Fibroblast of the conjunctiva (primary cell): ENCODE measurements at places on chromosomes 2 and 18.
A peak's percentile ranks its signal among the peaks of the same experiment; 100 is the strongest.

DNA sequence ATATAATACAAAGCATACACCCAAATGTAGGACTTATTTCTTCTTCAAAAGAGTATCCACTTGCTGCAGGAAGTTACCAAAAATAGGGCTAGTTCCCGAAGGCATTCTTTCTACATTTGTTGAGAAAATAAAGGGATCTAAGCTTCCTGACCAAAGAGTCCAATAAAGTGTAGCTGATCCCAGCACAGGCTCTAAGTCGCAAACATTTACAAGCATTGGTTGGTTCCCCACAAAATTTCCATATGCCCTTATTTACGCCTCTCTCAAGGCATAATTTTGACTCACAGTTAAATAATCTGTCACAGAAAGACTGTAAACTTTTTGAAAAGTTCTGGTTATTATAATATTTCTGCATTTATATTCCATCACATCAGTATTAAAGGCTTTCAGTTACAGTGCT is 1520.1 kb upstream of the ZEB2 start:
- no peak for DNase-seq

DNA sequence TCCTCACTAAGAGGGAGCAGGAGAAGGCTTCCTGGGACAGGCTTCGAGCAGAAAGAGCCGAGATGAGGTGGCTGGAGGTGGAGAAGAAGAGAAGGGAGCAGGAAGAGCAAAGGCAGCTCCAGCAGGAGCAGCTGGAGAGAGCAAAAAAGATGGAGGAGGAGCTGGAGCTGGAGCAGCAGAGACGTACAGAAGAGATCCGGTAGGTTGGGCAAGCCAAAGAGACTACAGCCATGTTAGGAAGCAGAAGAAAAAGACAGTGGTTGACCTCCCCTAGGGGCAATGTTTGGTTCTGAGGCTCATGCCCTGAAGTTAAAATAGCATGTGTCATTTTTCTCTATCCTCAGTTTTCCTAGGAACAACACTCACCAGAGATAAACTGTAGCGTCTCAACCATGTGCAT is 45.1 kb downstream of the SUMO1 start:
- DNase-seq, result no peak

DNA sequence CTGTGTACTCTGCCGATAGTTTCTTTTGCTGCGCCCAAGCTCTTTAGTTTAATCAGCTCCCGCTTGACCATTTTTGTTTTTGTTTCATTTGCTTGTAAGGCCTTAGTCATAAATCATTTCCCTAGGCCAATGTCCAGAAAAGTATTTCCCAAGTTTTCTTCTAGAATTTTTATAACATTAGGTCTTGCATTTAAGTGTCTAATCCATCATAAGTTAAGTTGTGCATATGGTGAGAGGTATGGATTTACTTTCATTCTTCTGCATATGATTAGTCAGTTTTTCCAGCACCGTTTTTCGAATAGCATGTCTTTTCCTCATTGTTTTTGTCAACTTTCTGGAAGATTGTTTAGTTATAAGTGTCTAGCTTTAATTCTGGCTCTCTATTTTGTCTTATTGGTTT is 484.8 kb upstream of the CNTNAP5 start:
- DNase-seq, result no peak

- DNase-seq, result no peak
These were observed 32.6 kb downstream of the ALPK2 start for GRCh38 chr18:58596265-58596681.

- no peak for DNase-seq
These were observed 3.2 kb downstream of the CD226 start for GRCh38 chr18:69944436-69944835.

- no peak for DNase-seq
These were observed 58.8 kb downstream of the APOB start for GRCh38 chr2:20985062-20985461.

DNA sequence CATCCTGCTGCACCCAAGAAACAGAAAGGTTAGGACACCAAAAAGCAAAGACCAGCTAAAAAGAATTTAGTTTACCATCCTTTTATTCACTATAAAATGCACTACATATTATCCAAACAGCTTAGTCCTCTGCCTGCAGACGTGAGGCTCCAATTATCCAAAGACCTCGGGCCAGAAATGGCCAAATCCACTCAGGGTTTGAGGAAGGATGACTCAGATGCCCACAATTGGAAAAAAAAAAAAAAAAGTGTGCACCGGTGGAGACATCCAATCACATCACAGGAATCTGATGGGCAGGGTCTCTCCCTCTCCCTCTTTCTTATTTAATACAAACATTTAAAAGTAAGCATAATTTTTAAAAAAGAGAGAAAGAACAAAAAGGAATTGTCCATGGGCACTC is 65.7 kb downstream of the TRABD2A start:
- DNase-seq, result no peak

DNA sequence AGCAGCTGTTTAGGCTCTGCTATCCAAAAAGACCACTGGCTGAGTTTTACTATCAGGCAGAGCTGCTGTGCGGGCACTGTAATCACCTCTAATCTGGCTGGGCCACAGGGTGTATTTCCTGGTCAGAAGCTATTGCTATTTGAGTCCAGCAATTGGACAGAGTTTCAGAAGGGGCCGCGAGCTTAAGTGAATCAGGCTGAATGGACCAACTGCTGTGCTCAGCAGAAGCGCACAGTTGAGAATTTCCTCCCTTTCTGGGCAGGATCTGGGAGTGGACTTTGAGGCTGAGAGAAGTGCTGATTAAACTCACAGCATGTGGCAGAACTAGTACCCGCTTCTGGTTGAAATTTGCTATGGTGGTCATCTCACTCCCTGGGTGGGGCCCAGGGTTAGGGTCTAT is 251.8 kb downstream of the INSIG2 start:
- DNase-seq, result no peak

DNA sequence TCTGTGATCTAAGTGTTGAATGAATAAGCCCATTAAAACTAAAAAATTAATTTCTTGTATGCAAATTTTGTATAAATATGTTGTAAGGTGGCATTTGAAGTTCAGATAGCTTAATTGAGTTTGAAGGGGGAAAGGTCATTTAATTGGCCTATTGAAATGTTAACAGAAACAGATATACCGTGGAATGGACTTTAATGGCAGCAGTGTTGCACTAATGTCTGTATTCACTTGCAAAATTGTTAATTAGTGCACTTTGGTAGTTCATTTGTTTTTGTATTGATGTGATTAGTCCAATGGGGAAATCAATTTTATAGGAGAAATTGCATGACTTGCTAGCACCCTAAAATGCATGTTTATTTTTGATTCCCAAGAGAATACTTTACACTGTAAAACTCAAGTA is 41.8 kb upstream of the OTX1 start:
- DNase-seq, result no peak

- no peak for DNase-seq
These were observed 95.9 kb upstream of the SIX2 start for GRCh38 chr2:45105050-45105582.

GRCh38 chr18:23967321-23968089 is 47.0 kb upstream of the TTC39C start:
- DNase-seq, result no peak

- DNase-seq, result no peak
These were observed 39.3 kb downstream of the TRABD2A start for GRCh38 chr2:84841577-84841976.

DNA sequence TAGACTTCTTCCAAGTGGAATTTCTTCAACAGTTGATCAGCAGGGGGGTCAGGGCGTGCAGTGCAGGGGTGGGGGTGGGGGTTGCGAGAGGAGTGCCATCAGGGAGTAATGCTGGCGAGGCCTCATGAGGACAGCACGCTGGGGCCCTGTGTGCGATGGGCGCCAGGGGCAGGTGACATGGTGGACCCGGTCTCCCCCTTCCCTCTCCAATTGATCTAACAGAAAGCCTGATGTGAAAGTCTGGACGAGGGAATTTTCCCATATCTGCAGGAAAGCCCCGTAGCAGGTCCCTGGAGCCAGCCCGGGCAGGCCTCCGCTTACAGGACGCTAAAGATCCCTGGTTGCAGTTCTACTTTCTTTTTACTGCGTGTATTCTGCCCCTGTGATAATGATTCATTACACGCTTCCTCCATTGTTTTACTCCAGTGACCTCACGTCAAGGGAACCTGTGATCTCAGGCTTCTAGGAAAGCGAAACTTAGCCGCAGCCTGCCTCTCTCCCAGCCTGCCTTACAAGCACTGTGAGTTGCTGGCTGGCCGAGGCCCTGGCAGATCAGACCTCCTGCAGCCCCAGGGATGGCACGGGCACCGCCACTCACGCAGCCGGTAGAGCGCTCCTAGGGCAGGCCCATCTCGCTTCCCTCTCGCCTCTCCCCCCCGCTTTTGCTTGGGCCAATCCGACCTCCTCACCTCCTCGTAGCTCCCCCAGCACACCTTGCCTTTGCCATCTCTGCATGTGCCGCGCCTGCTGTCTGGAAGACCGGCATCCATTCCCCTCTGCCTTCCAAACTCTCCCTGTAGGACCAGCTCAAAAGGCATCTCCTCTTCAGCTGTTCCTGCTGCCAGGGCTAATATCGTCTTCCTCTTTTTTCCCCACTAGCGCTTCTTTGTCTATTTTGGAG is 19.2 kb downstream of the NEURL3 start:
- DNase-seq, result peak; percentile 26

DNA sequence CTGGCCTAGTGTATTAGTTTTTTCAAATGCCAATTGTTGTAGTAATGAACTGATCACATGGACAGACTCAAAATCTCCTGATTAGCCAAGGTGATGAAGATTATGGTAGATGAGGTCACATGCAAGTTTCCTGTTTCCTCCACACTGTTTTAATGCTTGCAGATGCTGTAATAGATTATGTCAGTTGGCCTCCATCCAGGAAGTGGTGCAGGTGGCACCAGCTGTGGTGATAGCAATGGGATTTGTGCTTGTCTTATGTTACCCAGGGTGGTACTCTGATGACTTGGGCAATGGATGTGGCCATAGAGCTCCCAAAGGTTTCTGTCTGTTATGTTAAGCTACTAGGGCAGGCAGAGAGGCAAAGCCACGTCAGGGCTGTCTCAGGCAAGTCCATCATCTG is 332.9 kb upstream of the DDX18 start:
- DNase-seq, result no peak

DNA sequence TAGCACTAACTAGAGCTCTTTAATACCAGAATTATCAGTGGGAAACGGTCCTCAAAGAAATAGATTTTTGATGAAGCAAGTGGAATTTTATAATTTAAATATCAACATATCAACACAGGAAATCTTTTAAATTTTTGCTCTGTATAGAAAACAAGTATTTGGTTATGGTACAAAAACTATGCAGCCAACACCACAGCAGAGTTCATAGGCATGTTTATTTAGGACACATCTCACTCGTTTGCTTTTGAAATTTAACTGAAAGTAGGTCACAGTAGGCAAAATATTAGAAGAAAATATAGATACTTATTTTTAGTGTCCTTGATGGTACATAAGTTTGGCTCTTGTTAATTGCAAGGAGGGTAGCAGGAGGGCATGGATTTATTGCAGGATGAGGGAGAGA is 34.3 kb upstream of the TANC1 start:
- no peak for DNase-seq

GRCh38 chr18:48814490-48815178 is 136.1 kb downstream of the SMAD7 start:
- no peak for DNase-seq

DNA sequence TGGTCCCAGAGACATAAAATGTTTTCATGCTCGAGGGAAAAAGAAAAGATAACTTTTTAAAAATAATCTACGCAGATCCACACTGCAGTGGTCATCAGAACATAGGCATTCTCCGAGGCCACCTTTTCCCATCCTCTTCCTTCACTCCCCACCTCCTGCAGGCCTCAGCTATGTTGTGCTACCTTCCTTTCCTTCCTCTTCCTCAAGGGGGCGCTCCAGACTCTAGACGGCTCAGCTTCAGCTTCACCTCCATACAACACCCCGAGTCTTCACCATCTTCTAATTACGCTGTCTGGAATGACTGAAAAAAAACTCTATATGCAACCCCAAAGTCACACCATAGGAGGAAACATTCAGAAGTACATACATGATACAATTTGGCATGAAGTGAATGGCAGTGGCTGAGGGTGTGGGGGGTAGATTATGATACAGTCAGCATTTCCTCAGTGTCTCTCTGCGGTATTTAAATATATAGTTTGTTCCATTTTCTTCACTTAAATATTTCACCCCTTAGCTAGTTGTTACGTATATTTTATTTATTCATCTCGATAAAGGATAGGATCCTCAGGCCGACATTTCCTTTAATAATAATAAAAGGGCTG is 583.6 kb downstream of the IRS1 start:
- DNase-seq, result peak; percentile 35
